HCEC 1CT (cell line): ENCODE measurements at places on chromosomes 7 and 10.

- no peak for DNase-seq
Measured at GRCh38 chr7:107063245-107064120, 19.0 kb downstream of the PRKAR2B start.

DNA sequence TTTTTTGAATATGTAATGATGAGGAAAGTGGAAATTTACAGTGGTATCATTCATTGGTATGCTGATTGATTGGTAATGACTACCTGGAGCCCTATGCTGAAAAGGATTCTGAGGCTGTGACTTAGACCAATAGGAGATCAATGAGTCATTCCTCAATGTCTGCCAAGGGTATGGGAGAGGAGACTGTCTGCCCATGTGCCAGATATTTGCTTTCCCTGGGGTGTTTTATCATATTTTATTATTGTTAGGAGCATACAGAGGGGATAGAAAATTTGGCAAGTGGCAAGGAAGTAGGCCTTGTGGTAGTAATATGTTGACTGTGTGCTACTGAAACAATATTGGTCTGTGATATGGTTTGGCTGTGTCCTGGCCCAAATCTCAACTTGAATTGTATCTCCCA lies 54.8 kb downstream of the ASAH2B start:
- no peak for DNase-seq

GRCh38 chr7:104978460-104978859 lies 35.5 kb upstream of the KMT2E start:
- DNase-seq = no peak

- no peak for DNase-seq
Measured at GRCh38 chr7:126720232-126720631, 532.5 kb downstream of the GRM8 start.
